ENCODE measurements at places on chromosomes 2 and 18. TPM values are rescaled to one million over a fixed set of nuclear protein-coding genes. Genes with fewer than 3 reads are reported as not detected.

LDAH gene
- total RNA-seq = 24.2 TPM

DIPK1C gene
- total RNA-seq = not detected

UGT1A7 gene
- not detected for total RNA-seq

PROKR1 gene
- not detected for total RNA-seq

RAPGEF4 gene
- total RNA-seq = 8.8 TPM

LYG2 gene
- total RNA-seq = not detected

CENPA gene
- 33.1 TPM for total RNA-seq

TDRD15 gene
- not detected for total RNA-seq

SERPINB13 gene
- not detected for total RNA-seq

GAREM1 gene
- 1.1 TPM for total RNA-seq

CAMKMT gene
- total RNA-seq = 10.7 TPM

REG3A gene
- total RNA-seq = not detected

C2orf80 gene
- total RNA-seq = not detected

MYCN gene
- total RNA-seq = 3.6 TPM

TUBA3E gene
- total RNA-seq = not detected

SULT1C4 gene
- 28.2 TPM for total RNA-seq

UGT1A6 gene
- total RNA-seq = not detected

CLEC4F gene
- total RNA-seq = not detected
